ENCODE measurements at places on chromosomes 2 and 18.

GRCh38 chr2:55302241-55302640 lies 33.2 kb upstream of the MTIF2 start:
- H3K4me3 ChIP-seq = no peak overlapping the region
- no peaks in the 10 kb centered on the region for H3K27me3 ChIP-seq
- DNase-seq = no peak

DNA sequence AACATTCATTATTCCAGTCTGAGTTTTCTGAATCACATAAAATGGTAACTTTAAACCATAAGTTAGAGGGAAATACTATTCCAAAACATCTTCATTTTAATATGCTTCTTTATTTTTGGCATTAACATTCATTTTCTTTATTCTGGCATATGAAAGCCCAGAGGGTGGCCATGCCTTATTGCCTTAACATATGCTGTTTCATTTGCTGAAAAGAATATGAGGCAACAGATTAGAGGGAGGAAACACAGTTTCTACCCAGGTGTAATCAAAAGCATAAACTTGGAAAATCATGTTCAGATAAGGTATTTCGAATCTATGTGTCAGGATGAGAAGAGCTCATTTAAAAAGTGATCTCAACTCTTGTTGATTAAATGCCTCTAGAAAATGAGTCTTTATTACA lies 379.9 kb upstream of the DSEL start:
- no peak overlapping the region for H3K27ac ChIP-seq
- H3K4me3 ChIP-seq = no peak overlapping the region
- H3K4me1 ChIP-seq = no peaks in the 10 kb centered on the region
- no peaks in the 10 kb centered on the region for H3K27me3 ChIP-seq
- no peaks in the 10 kb centered on the region for H3K36me3 ChIP-seq

- no peaks in the 10 kb centered on the region for H3K27me3 ChIP-seq
- no peaks in the 10 kb centered on the region for H3K4me1 ChIP-seq
- DNase-seq = no peak
Observed at GRCh38 chr2:149463328-149464002, 124.1 kb downstream of the MMADHC start.

GRCh38 chr2:238689871-238690389 lies 158.0 kb upstream of the TWIST2 start:
- no peak for DNase-seq
- H3K4me3 ChIP-seq = no peak overlapping the region
- H3K4me1 ChIP-seq = no peaks in the 10 kb centered on the region
- no peak overlapping the region for H3K27ac ChIP-seq
- H3K36me3 ChIP-seq = no peaks in the 10 kb centered on the region

- no peaks in the 10 kb centered on the region for H3K27me3 ChIP-seq
- no peak overlapping the region for H3K4me3 ChIP-seq
- H3K36me3 ChIP-seq = no peaks in the 10 kb centered on the region
Observed at GRCh38 chr2:189092936-189093335, 86.6 kb downstream of the COL5A2 start.

GRCh38 chr2:152028182-152028862 lies 70.5 kb downstream of the CACNB4 start:
- H3K27me3 ChIP-seq = no peaks in the 10 kb centered on the region
- no peaks in the 10 kb centered on the region for H3K36me3 ChIP-seq
- no peak overlapping the region for H3K27ac ChIP-seq
- DNase-seq = no peak

DNA sequence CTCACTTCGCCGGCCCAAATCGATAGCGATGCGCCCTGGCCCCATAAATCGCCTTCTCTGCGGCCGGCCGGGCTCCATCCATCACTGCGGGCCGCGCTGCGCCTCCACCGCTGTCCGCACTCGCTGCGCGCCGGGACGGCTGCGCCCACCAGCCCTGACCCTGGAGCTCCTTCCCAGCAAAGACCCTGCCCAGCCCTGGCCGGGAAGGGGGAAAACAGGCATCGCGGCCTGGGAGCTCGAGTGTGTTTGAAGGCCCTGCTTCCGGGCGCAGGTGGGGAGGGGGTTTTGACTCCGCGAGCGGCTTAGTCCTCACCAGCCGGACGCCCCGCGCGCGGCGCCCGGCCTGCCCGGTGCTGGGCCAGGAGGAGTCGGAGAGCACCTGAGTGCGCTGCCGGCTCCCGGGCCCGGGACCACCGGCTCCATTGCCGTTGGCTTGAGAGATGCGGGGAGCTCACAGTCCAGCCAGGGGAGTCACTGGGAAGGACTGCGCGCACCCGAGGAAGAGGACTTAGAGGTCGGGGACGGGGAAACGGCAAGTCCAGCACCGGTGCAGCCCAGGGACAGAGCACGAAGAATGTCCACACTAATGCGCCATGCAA lies 1.1 kb downstream of the PAX8 start:
- H3K27ac ChIP-seq = no peak overlapping the region
- H3K4me3 ChIP-seq = no peak overlapping the region
- DNase-seq = no peak

DNA sequence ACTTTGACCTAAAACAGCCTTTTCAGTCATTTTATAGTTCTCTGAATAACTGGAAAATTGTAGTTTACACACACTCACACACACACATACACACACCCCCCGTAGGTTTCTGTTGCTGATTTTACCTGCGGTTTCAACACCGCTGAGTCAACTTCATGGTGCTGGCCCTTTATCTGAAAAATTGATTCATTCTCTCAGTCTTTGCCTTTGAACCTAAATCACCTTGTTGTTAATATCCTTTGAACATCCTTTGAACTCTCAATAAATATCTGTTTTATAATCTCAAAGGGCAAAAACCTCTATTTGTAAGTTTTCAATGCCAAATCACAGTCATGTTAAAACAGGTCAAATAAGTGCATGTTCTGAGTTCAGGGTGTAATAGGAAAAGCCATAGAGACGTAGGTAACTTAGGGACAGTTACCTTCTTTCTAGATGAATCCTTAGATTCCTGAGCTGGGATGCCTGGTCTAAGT lies 109.0 kb upstream of the BZW1 start:
- H3K27me3 ChIP-seq = no peaks in the 10 kb centered on the region
- H3K4me1 ChIP-seq = no peaks in the 10 kb centered on the region
- no peak overlapping the region for H3K27ac ChIP-seq
- H3K4me3 ChIP-seq = no peak overlapping the region
- DNase-seq = peak; percentile 60
- no peaks in the 10 kb centered on the region for H3K36me3 ChIP-seq

DNA sequence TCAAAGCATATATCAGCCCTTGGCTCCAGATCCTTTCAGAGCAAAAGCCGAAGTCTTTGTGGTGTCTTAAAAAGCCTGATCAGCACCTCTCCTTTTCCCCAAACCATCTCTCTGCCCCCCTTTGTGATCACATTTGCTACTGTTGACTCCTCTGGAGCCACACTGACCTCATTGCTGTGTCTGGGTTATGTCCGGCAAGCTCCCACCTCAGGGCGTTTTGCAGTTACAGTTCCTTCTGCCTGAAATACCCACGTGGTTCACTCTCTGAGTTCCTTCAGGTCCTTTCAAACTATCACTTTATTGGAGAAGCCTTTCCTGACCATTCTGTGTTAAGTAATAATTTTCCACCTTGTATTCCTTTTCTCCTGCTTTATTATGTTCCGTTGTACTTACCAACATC lies 11.8 kb downstream of the C2orf69 start:
- no peaks in the 10 kb centered on the region for H3K27me3 ChIP-seq
- H3K4me3 ChIP-seq = no peak overlapping the region
- H3K4me1 ChIP-seq = no peaks in the 10 kb centered on the region
- no peak overlapping the region for H3K27ac ChIP-seq

DNA sequence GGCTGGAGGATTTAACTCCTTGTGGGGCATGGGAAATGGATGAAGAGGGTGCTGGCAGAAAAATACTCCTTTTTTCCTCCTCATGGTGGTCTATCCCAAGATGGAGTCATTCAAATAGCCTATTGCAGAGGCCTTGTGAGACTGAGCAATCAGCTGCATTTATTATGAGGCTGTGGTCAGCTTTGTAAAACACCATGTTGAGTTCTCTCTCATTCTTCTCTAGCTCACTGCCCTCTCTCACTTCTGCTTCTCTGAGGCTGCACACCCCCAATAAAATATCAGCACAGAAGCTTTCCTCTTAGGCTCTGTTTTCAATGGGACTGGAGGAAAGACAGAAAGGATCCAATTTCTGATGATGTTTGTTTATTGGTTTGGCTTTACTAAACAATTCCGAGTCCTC lies 467.1 kb downstream of the ADCYAP1 start:
- no peak for DNase-seq
- no peak overlapping the region for H3K4me3 ChIP-seq
- H3K27ac ChIP-seq = no peak overlapping the region
- H3K4me1 ChIP-seq = no peaks in the 10 kb centered on the region
- no peaks in the 10 kb centered on the region for H3K36me3 ChIP-seq
- H3K27me3 ChIP-seq = no peaks in the 10 kb centered on the region

Measured in natural killer cell (primary cell).